ENCODE measurements at places on chromosomes 1 and 21. TPM values are rescaled to one million over a fixed set of nuclear protein-coding genes. Genes with fewer than 3 reads are reported as not detected.
A peak's percentile ranks its signal among the peaks of the same experiment; 100 is the strongest.

GRCh38 chr1:244106837-244107493, 55.9 kb downstream of the ZBTB18 start:
- H3K4me1 ChIP-seq: no peaks in the 10 kb centered on the region
- no peak overlapping the region for H3K27ac ChIP-seq
- no peak for DNase-seq
- no peak overlapping the region for H3K4me3 ChIP-seq
- no peaks in the 10 kb centered on the region for H3K36me3 ChIP-seq
- no peaks in the 10 kb centered on the region for H3K27me3 ChIP-seq

DNA sequence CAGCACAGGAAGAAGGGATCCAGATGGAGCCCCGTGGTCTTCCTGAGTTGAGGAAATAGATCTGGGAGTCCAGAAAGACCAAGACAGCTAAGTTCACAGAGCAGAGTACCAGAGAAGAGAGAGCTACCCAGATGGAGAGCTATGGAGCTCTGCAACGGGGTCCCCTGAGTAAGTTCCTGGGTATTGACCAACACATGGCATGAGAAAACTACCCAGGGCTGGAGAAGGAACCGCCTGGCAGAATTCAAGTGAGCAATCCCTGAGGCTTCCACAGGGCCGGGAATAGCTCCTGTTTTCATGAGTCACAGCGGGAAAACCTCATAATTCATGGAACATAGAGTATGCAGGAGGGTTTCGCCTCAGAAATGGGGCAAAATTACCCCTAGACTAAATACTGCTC, 19.7 kb downstream of the STPG1 start:
- DNase-seq: no peak
- H3K27ac ChIP-seq: no peak overlapping the region
- no peaks in the 10 kb centered on the region for H3K27me3 ChIP-seq
- no peaks in the 10 kb centered on the region for H3K36me3 ChIP-seq
- H3K4me1 ChIP-seq: no peaks in the 10 kb centered on the region
- H3K4me3 ChIP-seq: no peak overlapping the region

GRCh38 chr1:95340061-95340460, 106.1 kb downstream of the RWDD3 start:
- H3K27ac ChIP-seq: no peak overlapping the region
- no peak for DNase-seq
- H3K36me3 ChIP-seq: no peaks in the 10 kb centered on the region

DNA sequence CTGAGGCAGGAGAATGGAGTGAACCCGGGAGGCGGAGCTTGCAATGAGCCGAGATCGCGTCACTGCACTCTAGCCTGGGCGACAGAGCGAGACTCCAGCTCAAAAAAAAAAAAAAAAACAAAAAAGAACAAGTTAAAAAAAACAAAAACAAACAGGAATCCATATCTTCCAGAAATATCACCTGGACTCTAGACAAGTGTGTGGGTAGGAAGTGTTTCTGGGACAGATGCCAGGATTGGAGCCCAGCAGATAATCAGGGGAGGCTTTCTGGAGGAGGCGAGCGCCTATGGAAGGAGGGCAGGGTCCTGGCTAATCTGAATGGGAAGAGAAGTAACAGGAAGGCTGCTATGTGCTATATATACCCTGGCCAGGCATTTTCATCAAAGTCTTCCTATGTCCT, 43.6 kb upstream of the SYNC start:
- no peak for DNase-seq
- H3K27ac ChIP-seq: no peak overlapping the region
- H3K4me3 ChIP-seq: no peak overlapping the region
- H3K4me1 ChIP-seq: peaks cover 15% of the 10 kb centered on the region
- no peaks in the 10 kb centered on the region for H3K27me3 ChIP-seq

DNA sequence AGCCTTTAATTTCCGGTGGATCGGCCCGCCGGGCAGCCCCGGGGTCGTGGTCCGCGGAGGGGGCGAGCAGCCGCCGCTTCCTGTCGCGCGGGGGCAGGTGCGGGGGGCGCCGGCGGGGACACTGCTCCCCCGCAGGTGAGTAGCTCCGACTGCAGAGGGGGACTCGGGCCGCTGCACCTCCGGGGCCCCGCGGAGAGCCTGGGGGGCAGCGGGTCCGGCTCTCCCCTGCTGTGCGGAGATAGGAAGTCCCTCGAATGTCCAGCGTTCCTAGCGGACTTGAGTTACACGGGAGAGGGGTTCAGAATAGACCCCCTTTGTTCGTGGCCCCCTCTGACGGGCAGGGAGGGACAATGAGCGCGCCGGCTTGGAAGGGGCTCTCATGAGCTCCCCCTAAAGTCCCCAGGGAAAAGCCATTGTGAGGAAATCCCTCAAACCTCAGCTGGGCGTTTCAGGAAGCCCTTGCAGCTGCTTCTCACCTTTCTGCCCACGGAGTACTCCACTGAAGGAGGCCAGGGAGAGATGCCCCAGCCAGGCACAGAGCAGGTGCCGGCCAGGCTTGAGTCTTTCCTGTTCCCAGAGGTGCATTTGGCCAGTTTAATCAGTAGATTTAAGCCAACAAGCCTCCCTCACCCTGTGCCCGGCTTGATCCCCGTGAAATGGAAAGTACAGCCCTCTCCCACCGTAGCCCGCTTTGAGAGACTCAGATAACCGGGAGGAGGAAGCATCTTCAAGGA, 925 bp downstream of the PDE9A start:
- DNase-seq: no peak
- H3K36me3 ChIP-seq: no peaks in the 10 kb centered on the region
- peaks cover 12% of the 10 kb centered on the region for H3K4me1 ChIP-seq
- H3K4me3 ChIP-seq: no peak overlapping the region
- no peak overlapping the region for H3K27ac ChIP-seq

- no peaks in the 10 kb centered on the region for H3K36me3 ChIP-seq
- no peak overlapping the region for H3K27ac ChIP-seq
- H3K27me3 ChIP-seq: no peaks in the 10 kb centered on the region
- no peak for DNase-seq
- no peak overlapping the region for H3K4me3 ChIP-seq
Measured at GRCh38 chr1:25677193-25677773, 60.7 kb downstream of the MAN1C1 start.

DNA sequence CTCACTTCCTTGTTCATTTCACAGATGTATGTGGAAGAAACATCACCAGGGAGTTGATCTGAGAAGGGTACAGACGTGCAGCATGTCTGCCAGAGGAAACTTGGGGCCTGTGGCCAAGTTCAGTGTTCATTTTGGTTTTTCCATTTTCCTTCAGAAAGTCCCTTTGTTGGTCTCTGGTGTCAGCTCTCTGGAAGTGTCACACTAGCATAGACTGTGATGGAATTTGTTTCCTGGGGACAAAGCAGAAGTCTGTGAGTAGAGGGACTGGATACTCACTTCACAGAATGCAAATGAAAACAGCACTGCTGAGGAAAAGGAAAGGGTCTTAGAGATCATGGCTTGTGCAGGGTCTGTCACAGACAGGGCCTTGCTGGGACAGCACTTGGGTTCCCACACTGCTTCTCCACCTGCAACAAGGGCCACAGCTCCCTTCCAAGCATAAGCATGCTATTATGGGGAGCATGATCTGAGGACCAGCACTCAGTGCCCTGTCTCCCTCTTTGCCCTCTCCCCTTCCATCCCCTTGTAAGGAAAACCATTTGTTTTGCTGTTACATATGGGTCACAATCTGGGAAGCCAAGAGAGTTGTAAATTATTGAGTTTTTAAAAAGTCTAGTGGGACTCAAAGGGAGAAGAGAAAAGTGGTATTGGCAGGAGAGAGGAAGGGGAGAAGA, 31.4 kb upstream of the CD84 start:
- no peaks in the 10 kb centered on the region for H3K27me3 ChIP-seq
- H3K4me1 ChIP-seq: no peaks in the 10 kb centered on the region
- H3K36me3 ChIP-seq: no peaks in the 10 kb centered on the region
- no peak overlapping the region for H3K4me3 ChIP-seq
- no peak overlapping the region for H3K27ac ChIP-seq
- DNase-seq: no peak

GRCh38 chr1:90126834-90127233, 131.9 kb downstream of the ZNF326 start:
- no peak overlapping the region for H3K4me3 ChIP-seq
- H3K4me1 ChIP-seq: no peaks in the 10 kb centered on the region
- peaks cover 5% of the 10 kb centered on the region for H3K27me3 ChIP-seq
- no peak overlapping the region for H3K27ac ChIP-seq
- H3K36me3 ChIP-seq: no peaks in the 10 kb centered on the region
- no peak for DNase-seq

DNA sequence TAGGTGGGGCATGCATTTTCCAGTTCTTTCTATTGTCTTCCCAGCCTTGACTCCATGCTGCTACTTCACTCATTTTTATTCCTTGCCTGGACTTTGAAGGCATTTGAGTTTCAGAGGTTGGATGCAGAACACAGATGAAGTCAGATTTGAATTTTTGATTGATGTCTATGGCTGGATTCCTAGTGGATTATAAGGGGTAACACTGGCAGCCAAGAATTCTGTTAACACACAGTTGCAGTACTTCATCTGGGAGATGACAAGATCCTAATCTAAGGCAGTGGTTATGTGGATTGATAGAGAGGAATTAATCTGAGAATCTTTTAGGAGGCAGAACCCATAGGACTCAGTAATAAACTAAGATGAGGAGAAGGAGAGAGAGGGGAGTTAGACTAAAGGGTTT, 439.0 kb upstream of the USP24 start:
- no peaks in the 10 kb centered on the region for H3K4me1 ChIP-seq
- no peak overlapping the region for H3K4me3 ChIP-seq
- DNase-seq: no peak
- H3K27me3 ChIP-seq: no peaks in the 10 kb centered on the region

DNA sequence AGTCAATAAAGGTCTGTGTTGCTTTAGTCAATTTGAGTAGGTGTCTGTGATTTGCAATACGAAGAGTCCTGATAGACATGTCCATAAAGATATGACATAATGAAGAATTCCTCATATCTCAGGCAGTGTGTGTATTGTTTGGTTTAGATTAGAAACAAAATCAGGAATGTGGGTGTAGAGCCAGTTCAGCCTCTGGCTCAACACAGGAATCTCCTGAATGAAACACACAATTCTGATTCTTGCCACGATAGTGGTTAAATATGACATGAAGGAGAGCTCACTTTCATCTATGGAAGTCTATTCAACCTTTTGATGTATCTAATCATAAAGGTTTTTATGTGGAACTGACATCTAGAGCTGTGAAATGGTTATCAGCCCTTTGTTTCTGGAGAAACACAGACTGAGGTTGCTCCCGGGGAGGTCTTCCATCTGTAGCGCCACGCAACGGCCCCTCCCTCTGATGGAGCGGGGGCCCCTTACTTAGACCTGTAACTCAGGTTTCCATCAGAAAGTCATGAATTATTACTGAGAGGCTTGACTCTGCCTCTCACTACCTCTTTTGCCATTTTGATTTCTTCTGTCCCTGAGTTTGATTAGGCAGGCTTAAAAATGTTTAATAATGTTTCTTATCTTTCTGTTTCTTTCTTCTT, 19.5 kb downstream of the TSPAN2 start:
- DNase-seq: no peak
- H3K27ac ChIP-seq: no peak overlapping the region
- H3K4me1 ChIP-seq: no peaks in the 10 kb centered on the region
- no peaks in the 10 kb centered on the region for H3K27me3 ChIP-seq

DNA sequence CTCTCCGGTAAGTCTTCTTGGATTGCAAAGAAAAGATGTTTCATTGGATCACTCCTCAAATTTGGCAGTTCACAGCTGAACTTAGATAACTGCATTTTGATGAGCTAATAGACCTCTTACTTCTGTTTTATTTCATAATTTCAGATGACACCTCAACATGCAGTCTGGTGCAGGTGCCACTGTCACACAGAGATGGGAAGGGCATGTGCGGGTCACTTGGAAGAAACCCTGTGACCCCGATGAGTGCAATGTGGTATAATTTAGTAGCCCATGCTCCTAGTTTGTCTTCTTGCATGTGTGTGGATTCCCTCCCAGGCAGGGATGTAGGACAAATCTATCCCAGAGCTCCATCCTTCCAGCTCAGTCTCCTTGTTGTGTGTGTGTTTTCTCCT, 481 bp upstream of the SLAMF1 start:
- H3K27ac ChIP-seq: peak overlapping the region; percentile 84
- peaks cover 24% of the 10 kb centered on the region for H3K4me1 ChIP-seq
- no peak for DNase-seq
- peak overlapping the region; percentile 13 for H3K4me3 ChIP-seq
- no peaks in the 10 kb centered on the region for H3K27me3 ChIP-seq

DNA sequence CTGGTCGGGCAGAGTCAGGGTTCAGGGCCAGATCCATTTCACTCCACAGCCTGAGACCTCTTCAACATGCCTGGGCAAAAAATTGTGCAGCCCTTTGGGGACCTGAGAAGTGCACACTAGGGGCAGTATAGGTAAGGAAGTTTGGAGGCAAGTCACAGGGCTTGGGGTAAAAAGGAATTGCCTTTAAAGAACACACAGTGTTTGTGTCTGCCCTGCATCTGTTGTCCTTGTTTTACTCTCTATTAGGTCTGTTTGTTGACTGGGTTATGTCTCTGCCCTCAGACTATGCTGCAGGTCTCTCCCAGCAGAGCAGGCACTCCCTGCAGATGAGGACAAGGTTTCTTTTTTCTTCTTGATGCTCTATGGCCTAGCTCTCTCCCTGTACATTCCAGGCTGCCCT, 22.0 kb downstream of the LDLRAD2 start:
- DNase-seq: no peak
- no peaks in the 10 kb centered on the region for H3K4me1 ChIP-seq
- no peak overlapping the region for H3K4me3 ChIP-seq
- no peaks in the 10 kb centered on the region for H3K36me3 ChIP-seq
- H3K27ac ChIP-seq: no peak overlapping the region
- no peaks in the 10 kb centered on the region for H3K27me3 ChIP-seq

DNA sequence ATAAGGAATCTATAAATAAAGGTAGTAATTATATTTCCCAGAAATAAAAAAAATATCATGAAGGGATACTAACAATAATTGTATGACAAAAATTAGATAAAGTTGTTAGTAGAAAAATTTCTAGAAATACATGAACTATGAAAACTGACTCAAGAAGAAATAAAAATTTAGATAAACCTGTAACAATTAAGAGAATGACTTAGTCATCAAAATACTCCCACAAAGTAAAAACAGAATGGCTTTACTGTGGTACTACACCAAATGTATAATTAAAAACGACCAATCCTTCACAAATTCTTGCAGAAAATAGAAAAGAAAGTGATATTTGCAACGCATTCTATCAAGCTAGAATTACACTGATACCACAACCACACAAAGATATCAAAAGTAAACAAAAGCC, 176.2 kb upstream of the ETV3 start:
- H3K4me1 ChIP-seq: no peaks in the 10 kb centered on the region
- no peak for DNase-seq
- peaks cover 2% of the 10 kb centered on the region for H3K27me3 ChIP-seq

- no peaks in the 10 kb centered on the region for H3K27me3 ChIP-seq
- no peaks in the 10 kb centered on the region for H3K36me3 ChIP-seq
- H3K27ac ChIP-seq: no peak overlapping the region
- H3K4me3 ChIP-seq: no peak overlapping the region
- H3K4me1 ChIP-seq: peaks cover 37% of the 10 kb centered on the region
Measured at GRCh38 chr1:11929849-11930248, 3.6 kb upstream of the KIAA2013 start.

GRCh38 chr1:221751226-221751887, 9.5 kb upstream of the DUSP10 start:
- peaks cover 25% of the 10 kb centered on the region for H3K4me1 ChIP-seq
- H3K4me3 ChIP-seq: no peak overlapping the region
- no peaks in the 10 kb centered on the region for H3K27me3 ChIP-seq
- no peaks in the 10 kb centered on the region for H3K36me3 ChIP-seq

INKA2 gene
- 2.5 TPM for polyA plus RNA-seq

HES4 gene
- 2.0 TPM for polyA plus RNA-seq

NRDC gene
- polyA plus RNA-seq: 66.8 TPM

ATP13A2 gene
- 17.6 TPM for polyA plus RNA-seq

UTS2 gene
- not detected for polyA plus RNA-seq

LCE2A gene
- not detected for polyA plus RNA-seq

CFHR2 gene
- not detected for polyA plus RNA-seq

SPATA6 gene
- 7.4 TPM for polyA plus RNA-seq

All from CD14-positive monocyte (primary cell).